ENCODE measurements at places on chromosomes 7 and 10.

- DNase-seq: no peak
Measured at GRCh38 chr10:20768843-20769242, 128.3 kb downstream of the NEBL start.

DNA sequence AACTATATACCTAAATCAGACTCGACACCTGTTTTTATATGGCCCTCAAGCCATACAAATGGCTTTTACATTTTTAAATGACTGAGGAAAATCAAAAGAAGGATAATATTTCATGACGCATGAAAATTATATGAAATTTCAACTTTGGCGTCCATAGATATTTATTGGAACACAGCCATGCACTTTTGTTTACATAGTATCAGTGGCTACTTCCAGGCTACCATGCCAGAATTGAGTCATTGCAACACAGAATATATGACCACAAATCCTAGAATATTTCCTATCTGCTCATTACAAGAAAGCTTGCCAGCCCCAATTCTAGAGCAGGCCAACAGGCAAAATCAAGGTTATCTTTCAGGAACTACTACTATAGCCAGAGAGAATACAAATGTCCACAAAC, 29.3 kb downstream of the AFAP1L2 start:
- no peak for DNase-seq

GRCh38 chr10:26436848-26437247, 1.3 kb upstream of the APBB1IP start:
- DNase-seq: no peak

GRCh38 chr10:80158598-80159127, 26.1 kb downstream of the PLAC9 start:
- no peak for DNase-seq

DNA sequence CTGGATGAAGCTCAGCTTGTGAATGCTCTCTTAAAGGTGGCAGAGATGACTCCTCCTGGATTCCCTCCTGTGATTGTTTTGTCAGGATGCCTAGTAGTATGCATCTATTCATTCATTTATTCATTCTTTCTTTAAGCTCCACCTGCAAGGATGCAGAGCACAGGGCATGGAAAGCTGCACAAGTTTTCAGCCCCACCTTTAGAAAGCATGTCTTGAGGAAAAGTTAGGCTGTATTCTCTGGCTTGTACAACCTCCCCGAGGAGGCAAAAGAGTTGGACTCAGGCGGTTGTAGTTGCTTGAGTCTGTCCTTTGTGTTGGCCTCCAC, 22.4 kb downstream of the ARID5B start:
- DNase-seq: no peak

DNA sequence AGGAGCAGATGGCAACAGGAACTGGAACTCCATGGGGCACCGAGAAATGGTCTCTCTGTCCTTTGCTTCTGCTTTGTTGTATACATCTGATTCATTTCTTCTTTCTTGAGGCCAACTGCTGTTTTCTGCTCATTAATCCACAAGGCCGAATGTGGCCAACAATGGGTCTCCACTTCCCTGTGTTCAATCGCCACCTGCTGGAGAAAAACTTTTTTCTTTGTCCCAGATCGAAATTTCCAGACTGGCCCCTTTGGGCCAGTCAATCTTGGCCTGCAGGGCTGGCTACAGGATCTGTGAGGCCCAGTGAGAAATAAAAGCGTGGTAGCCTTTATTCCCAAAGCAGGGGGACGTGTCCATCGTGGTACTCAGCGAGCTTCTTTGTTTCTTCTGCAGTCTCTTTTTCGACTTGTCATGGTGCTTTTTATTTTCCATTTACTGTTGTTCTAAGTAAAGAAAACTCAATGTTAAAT, 58.8 kb downstream of the PARP12 start:
- peak; percentile 43 for DNase-seq

DNA sequence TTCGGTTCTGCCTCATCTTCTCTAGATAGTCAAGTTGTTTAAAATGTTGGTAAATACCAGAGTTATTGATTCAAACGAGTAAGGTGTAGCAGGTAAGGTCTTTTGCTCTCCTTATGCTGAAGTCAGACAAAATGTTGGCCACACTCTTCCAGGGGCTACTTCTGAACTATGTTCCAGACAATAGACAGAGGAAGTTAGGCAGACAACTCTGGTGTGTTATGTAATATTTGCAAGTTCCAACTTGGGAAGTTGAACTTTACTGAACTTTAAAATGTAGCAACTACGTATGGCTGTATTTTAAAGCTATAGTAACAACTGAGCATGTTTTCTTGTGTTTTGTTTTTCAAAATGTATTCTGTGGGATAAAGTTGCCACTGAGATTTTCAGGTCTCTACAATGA, 125.7 kb upstream of the NEBL start:
- no peak for DNase-seq
